RWPE1 (cell line): ENCODE measurements at places on chromosomes 6 and 20.

DNA sequence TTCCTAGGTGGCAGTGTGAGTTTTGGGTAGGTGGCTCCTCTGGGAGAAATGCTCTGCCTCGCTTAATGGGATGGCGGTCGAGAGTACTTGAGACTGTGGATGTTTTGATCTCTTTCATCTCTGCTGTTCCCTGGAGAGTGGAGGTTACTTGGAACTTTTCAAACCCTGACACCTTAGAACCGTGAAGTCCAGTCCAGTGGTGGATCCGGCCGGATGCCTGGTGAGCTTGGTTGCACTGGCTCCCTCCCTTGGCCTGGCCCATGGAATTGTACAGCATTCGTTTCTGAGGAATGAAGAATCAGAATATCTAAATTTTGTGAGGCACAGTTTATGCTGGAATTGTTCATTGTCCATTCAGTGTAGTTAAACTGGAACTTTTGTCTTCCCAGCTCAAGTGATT is 51.0 kb downstream of the CSE1L start:
- no peak for DNase-seq

DNA sequence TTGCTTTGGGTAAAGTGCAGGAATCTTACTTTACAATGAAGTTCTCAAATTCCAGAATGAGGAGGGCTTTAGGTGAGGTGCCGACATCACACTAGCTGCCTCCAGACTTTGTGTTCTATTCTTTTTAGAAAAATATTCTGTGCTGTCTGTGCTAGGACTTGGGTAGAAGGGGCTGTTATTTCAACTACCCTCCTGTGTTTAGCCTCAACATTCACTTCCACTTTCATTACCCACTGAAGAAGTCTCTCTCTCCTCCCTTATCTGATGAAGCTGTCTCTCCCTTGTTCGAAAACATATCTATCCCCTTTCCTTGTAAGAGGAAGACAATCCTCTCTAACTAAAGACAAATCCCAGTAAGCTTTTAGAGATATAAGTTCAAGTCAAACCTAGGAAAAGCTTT is 25.0 kb upstream of the BRPF3 start:
- no peak for DNase-seq

- DNase-seq: no peak
Observed at GRCh38 chr20:52447225-52447551, 255.6 kb upstream of the ZFP64 start.

GRCh38 chr6:108727966-108728730 is 120.1 kb upstream of the ARMC2 start:
- DNase-seq: no peak

GRCh38 chr6:111980143-111980542 is 73.8 kb upstream of the CCN6 start:
- no peak for DNase-seq

DNA sequence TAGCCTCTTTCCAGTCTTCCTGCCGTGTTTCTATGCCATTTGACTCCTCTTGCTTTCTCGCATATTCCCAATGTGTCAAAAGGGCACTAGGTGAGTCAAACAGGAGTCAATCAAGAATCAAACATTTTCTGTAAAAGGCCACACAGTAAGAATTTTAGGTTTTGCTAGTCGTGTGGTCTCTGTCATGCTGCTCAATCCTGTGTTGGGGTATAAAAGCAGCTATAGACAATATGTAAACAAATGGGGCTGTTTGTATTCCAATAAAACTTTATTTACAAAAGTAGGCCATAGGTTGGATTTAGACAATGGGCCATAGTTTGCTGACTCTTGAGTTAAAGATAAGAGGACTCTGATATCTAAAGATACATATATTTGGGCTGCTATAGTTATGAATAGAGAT is 235.4 kb upstream of the BTBD3 start:
- no peak for DNase-seq

GRCh38 chr20:14406495-14406894 is 69.1 kb upstream of the FLRT3 start:
- DNase-seq: peak; percentile 74

GRCh38 chr6:146526192-146526591 is 17.4 kb upstream of the RAB32 start:
- DNase-seq: no peak

DNA sequence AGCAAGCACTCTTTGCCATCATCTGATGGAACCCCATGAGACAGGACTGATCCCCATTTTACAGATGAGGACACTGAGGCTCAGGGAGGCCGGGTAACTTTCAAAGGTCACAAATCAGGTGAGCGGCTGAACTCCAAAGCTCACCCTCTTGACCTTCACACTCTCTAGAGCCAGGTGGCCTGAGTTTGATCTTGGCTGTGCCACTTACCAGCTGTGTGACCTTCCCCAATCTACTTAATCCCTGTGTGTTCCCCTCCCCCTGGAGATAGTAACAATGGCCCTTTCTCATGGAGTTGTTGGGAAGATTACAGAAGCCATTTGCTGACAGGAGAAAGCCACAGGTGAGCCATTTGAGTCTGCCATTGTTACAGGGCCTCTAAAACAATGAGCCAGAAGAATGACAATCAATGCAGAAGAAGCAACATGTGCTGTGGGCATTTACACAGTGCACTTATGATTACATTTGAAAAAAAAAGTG is 34.5 kb downstream of the BMP7 start:
- DNase-seq: no peak

DNA sequence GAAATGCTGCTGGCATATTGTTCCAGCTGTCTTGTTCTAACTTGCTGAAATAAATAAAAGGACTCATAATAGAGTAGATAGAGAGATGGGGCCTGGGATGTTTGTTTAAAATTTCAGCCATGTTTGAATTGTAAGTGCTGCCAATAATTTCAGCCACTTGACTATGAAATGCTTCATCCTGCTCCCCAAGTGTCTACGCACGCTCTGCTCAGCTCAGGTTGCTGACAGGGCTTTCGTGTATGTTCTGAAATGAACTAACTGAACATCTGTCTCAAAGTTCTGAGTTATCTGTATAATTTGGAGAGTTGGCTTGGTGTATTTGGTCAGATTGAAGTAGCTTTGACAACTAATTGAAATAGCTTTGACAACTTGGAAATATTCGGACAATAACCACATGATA is 387.8 kb downstream of the BMP2 start:
- DNase-seq: no peak

DNA sequence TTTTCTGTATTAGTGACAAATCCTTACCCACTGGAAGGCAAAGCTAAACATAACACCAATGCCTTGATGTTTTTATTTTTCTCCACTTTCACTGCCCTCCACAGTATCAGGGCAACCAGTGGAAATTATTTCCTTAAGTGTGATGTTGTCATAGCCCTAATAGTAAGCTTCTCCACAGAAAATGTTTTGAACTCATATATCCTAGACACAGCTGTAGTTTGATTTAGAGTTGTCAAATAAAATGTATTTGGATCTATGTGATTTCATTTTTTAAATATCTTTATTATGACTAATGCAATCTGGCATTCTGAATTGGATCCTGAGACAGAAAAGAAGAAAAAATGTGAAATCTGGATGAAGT is 70.9 kb upstream of the UFL1 start:
- DNase-seq: no peak

DNA sequence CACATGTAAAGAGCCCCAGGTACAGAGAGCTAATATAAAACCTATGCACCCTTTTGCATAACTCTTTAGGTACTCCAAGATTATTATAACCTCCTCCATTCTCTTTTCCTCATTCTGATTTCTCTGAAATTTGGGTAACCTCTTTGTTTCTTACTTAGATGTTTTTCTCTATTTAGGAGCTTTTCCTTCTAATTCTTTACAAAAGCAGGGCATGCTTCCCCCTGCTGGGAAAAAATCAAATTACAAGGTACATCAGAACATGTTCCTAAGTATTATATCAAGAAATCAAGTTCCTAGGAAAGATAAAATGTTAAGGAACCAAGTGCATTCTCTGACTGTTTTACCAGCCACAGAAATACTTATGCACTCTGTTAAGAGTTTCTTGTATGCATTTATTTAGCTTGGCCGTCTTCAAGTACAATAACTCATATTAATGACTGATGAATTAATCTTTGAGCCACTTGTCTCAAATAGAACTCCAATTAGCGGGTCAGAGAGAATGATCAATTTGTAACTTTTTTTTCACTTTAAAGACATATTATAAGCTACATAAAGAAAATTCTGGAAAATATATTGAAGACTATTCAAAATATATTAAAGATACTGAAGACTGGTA is 2.1 kb downstream of the KHDRBS2 start:
- no peak for DNase-seq
